Glutamatergic neuron (in vitro differentiated cells): ENCODE measurements at places on chromosomes 4 and X. TPM values are rescaled to one million over a fixed set of nuclear protein-coding genes. Genes with fewer than 3 reads are reported as not detected.

GRCh38 chr4:141614878-141615586, 21.4 kb upstream of the IL15 start:
- no peak overlapping the region for H3K4me3 ChIP-seq
- no peaks in the 10 kb centered on the region for H3K27me3 ChIP-seq
- H3K4me1 ChIP-seq: no peaks in the 10 kb centered on the region

LIMCH1 gene
- 22.5 TPM for total RNA-seq

DNA sequence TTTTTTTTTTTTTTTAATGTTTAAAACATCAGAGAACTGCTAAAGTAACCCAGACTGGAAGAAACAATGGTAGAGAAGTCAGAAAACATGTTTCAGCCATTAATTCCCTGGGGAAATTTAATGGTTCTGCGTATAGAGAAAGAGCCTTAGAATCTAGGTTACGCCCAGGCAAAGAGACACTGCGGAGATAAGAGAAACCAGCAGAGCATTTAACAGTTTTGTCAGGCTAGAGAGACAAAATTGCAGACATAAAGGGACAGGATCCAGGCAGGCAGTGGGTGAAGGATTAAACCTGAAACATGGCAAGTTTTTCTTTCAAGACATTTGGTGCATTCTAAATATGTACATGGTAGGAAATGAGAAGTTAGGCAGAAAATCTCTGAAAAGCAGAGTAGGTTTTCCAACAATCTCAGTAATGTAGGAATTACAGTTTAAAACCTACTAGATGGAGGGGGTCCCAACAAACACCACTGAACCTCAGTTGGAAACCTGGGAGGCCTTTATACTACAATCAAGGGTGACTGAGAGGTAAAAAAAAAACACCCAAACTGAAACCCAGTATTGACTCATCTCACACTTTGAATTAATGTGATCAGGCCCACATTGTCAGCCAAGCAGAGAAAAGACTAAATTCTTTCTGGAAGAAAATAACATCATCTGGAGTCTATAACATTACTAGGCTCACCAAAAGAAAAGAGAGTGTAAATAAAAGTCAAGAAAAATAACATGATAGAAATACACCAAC, 254.2 kb upstream of the NWD2 start:
- no peaks in the 10 kb centered on the region for H3K27me3 ChIP-seq
- peaks cover 9% of the 10 kb centered on the region for H3K4me1 ChIP-seq
- no peaks in the 10 kb centered on the region for H3K36me3 ChIP-seq
- H3K27ac ChIP-seq: peak overlapping the region; percentile 48
- H3K4me3 ChIP-seq: no peak overlapping the region

- peaks cover 5% of the 10 kb centered on the region for H3K36me3 ChIP-seq
- no peak overlapping the region for H3K27ac ChIP-seq
- peaks cover 4% of the 10 kb centered on the region for H3K27me3 ChIP-seq
- H3K4me3 ChIP-seq: no peak overlapping the region
- peaks cover 4% of the 10 kb centered on the region for H3K4me1 ChIP-seq
Measured at GRCh38 chr4:24806206-24806990, 11.0 kb downstream of the SOD3 start.

LNX1 gene
- total RNA-seq: 0.10 TPM

DNA sequence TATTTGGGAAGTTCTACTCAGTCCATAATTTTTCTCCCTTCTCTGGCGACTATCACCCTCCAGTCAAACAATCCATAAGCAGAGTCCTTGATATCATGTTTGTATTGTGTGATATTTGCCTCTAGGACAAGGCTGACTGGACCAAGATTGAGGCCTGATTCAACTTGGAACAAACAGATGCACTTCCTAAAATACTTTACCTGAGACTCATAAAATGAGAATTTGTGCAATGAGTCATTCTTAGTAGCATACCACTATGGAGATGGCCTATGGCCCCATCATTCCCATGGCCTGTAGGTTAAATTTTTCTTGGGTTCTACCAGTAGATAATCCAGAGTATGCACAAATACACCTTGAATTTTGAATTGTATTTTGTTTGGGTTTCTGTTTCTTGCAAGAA, 74.2 kb upstream of the DMD start:
- no peak overlapping the region for H3K4me3 ChIP-seq
- no peak overlapping the region for H3K27ac ChIP-seq
- H3K36me3 ChIP-seq: no peaks in the 10 kb centered on the region
- DNase-seq: no peak

- no peaks in the 10 kb centered on the region for H3K27me3 ChIP-seq
- H3K27ac ChIP-seq: peak within 1 kb of the TSS; percentile 52
- no peak for DNase-seq
- H3K4me1 ChIP-seq: peaks cover under 1% of the 10 kb centered on the region
- H3K36me3 ChIP-seq: no peaks in the 10 kb centered on the region
Measured at GRCh38 chrX:27981349-27981748, at the start of gene DCAF8L1. Gene DCAF8L1 (minus strand): TSS chrX:27981449. CDS start chrX:27981334, 115 bp downstream.

DNA sequence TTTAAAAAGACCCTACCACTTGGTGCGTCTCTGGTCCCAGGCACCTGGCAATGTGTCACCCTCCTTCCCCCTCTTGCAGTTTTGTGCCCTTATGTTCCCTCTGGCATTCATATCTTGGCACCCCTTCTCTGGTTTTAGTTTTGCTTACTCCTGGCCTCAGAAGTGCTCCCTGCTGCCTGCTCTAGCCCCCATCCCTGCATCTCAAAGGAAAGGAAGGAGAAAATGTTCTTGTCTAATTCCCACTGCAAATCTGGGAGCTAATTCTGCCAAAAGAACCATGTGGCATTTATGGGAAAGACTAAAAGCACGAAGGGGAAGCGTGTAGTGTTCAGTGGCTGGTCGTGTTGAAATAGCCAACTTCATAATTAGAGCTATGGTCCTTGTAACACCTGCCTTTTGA, 340.1 kb upstream of the RPS6KA3 start:
- no peaks in the 10 kb centered on the region for H3K4me1 ChIP-seq
- H3K27me3 ChIP-seq: no peaks in the 10 kb centered on the region
- H3K27ac ChIP-seq: no peak overlapping the region
- H3K4me3 ChIP-seq: no peak overlapping the region
- no peaks in the 10 kb centered on the region for H3K36me3 ChIP-seq
- no peak for DNase-seq
